ENCODE measurements at places on chromosomes 2 and 18.

DNA sequence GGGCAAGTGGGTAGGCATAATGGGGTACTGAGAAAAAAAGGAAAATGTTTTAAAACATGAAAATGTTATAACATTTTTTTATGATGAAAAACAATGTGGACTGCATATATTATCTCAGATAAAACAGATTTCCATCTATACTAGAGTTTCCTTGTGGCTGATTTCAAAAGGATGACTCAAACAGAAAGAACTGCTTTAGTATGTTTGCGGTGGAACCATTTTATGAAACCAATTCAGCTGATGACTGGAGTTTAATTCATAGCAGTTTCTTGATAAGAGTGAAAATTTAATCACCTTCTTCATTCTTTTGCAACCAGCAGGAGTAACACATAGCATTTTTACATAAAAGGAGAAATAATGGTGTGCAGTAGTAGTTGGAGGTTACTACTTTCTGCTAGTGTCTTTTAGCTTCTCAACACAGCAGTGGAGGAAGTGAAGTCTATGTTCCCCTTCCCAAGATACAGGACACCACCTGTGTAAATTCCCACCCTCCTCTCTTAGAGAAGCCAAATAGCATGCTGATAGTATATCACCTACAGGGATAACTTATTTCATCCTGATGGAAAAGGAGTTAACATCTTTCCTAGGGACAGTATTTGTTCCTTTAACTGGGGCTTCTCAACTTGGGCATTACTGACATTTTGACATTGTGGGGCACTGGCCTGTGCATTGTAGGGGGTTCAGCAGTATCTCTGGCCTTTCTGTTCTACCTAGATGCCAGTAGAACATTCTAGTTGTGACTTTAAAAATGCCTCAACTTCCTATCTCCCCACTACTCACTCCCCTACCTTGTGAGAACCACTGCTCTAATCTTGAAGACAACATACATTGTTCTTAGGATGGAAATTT, 29.9 kb downstream of the PELI1 start:
- DNase-seq = no peak

GRCh38 chr18:55322178-55322735, 265.7 kb downstream of the TCF4 start:
- DNase-seq = no peak

DNA sequence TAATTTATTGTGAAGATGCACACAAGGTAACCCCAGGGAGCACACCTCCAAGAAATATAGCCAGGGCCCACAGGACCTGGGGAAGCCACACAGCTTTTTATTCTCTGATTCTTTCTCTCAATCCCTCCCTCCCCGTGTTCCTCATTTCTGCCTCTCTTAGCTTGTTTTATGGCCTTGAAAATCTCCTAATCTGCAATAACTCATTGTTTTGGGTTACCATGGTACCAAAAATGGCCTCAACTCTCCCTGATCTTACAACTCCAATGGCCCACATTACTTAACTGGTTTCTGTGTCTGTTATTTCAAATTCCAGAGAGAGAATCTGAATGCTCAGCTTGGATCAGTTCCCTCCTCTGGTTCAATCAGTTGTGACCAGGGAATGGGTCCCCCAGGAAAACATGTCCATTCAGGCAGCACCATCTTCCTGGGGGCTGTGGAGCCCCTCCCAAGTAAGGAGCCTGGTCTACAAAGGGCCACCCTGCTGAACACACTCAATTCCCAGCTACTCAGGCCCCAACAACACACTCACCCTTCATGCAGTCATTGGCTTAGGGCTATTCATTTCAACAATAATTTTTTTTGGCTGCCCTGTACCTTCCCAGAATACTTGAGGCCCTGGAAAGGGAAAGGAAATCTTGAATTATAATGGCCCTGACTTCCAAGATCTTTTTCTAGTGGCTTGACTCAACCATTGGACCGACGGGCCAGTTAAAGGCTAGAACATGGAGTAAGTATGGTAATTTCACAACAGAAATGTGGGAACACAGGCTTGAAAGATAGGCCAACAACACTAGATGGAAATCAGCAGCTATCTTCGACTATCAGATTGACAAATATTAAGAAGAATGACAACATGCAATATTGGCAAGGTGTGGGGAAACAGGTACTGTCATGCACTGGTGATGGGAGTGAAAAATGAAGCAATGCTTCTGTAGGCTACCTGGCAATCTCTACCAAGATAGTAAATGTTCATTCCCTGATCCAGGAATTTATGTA, 41.6 kb upstream of the ST3GAL5 start:
- DNase-seq = no peak

DNA sequence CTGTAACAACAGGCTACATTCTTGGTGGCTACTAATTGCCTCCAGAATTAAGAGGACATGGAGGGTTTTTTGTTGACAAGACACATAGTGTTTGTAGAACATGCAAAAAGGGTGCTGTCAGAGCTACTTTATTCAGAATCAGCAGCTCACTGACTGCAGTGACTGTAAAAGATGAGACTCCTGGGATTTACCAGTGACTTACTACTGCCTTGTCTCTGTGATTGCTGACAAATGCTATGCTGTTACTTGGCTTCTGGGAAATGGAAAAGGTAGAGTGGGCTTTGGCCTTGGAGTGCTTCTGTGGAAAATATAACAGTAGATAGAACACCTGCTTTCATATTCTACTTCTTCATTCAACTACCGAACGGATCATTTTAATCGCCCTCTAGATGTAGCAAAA, 47.8 kb downstream of the GREB1L start:
- no peak for DNase-seq

DNA sequence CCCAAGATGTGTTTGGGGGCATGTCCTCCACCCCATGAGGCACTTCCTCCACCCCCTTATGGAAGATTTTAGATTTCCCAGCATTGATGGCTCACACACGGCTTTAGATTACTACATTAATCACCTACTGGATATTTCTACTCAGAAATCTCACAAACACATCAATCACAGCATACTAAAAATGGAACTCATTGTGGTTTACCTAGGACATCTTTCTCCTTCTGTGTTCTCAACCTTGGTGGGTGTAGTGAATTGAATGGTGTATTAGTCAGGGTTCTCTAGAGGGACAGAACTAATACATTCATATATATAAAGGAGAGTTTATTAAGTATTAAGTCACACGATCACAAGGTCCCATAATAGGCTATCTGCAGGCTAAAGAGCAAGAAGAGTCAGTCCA, 82.1 kb upstream of the CYRIA start:
- DNase-seq = no peak

GRCh38 chr2:241798081-241798630, 10.8 kb upstream of the NEU4 start:
- no peak for DNase-seq

GRCh38 chr18:32445846-32446245, 24.8 kb downstream of the GAREM1 start:
- no peak for DNase-seq

DNA sequence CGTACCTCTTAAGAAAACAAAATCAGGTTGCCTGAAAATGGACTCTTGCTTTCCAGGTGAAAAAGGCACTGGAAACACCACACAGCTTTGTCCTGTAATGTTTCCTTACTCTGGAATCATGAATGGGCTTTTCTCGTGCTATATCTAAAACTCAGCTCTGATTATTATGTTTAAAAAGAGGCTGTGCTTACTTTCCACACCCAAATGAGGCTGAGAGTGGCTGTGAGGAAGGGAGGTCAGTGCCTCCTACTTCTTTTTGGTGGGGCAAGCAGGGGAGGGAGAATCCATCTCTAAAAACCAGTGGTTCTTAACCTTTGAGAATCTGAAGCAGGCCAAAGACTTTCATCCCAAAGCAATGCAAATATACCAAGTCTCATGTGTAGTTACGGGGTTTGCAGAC, 148.6 kb downstream of the FAM210A start:
- DNase-seq = no peak

GRCh38 chr2:109529532-109530449, 84.0 kb downstream of the SEPTIN10 start:
- DNase-seq = no peak

DNA sequence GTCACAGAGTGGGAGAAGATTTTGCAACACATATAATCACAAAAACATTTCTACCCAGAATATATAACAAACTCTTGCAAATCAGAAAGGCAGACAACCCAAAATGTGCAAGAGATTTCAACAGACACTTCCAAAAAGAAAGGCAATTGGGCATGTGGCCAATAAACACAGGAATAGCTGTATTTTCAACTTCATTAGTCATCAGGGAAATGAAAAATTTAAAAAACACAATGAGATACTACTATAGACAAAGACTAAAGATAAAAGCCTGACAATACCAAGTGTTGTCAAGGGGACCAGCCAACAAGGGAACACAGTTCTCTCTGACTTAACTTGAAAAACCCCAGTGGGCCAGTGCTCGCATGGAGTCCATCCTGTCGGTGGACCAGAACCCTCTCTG, 40.5 kb downstream of the MTHFD2 start:
- no peak for DNase-seq

GRCh38 chr18:76687304-76687962, 134.9 kb upstream of the ZNF236 start:
- DNase-seq = no peak

DNA sequence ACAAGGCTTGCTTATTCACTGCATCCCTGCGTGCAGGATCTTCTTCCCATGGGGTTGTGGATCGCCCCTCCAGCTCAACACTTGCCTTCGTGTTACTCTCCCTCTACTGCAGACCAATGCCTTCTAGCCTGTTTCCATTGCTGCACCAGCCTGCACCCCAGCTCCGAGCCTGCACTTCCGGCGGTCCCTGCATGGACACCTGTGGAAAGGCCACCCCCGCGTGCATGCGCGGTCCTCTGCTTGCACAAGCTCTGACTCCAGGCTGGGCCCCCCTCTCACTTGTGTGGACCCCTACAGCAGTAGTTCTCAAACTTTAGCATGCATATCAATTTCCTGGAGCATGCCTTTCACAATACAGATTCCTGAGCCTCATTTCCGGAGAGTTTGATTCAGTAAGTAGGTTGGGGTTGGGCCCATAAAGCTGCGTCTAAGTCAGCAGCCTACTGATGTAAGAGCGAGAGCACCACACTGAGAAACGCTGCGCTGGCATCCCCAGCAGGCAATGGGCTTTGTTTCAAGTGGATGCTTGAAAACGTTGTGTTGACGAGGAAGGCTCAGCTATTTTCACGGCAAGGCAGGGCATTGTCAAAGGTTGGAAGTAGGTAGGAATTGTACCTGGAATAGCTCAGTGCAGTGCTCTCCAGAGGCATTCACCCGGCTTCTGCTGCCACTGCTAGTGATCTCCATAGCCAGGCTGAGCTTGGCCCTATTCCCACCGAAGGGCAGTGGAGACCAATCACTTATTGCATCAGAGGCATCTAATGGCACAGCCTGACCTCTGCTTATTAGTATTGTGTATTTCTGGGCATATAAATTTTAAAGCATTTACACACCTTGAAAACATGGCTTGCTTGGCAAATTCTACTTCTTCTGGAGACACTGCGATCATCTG, 32.6 kb downstream of the CREG2 start:
- DNase-seq = no peak

DNA sequence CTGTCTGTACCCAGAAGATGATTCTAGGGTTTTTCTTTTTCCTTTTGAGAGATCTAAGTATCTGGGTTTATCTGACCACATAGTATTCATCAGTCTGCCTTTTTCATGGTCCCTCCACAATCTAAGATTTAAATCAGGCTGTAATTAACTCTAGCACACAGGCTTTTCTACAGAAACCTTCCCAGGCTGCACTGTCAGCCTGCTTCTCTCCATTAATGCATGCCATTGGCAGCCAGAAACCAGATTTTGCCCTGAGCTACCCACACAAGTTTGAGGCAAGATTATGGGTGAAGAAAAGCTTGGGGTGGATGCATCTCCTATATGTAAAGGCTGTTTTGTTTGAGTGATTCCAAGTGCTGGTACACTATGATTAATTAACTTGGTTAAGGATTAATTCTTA, 45.7 kb upstream of the EML4 start:
- no peak for DNase-seq

- no peak for DNase-seq
These were observed 1157.4 kb downstream of the RPIA start for GRCh38 chr2:89848763-89849368.

DNA sequence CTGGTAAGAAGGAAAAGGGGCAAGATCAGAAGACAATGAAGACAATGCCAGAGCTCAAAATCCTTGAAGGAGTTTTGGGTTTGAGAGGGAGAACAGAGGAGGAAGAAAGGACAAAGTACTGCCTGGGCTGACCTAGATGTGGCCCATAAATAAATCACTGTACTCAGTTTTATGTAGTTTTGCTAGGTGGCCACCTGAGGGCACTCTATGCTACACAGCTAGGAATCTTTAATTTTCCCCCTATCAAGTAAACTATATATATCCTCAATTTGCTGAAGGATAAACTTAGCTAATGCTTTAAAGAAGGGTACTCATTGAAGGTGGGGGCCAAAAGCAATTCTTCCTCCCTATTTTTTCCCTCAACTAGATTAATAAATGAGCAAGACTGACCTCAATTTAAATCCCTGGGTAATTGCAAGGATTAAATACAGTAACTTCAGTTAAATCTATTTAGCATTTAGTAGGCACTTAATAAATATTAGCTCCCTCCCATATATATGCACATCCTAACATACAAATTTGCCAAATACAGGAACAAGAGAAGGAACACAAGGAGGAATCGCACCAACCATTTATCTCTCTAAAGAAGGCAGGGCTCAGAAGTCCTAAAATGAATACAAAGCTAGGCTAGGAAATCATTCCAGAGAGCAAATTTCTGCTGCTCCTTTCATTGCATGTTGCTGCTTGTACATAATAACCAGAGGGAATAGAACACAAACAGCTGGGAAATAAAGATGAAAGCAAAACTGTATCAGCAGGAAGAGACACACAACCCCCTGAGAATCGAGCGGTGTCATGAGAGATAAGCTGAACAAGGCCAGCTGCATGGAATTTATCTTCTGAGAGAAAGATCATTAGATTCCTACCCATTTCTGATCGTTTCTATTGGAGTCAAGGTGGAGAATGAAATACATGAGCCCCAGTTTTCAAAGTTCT, 540.1 kb downstream of the NRXN1 start:
- DNase-seq = peak; percentile 12

- DNase-seq = no peak
These were observed 9.2 kb downstream of the SLC39A10 start for GRCh38 chr2:195666113-195666712.

DNA sequence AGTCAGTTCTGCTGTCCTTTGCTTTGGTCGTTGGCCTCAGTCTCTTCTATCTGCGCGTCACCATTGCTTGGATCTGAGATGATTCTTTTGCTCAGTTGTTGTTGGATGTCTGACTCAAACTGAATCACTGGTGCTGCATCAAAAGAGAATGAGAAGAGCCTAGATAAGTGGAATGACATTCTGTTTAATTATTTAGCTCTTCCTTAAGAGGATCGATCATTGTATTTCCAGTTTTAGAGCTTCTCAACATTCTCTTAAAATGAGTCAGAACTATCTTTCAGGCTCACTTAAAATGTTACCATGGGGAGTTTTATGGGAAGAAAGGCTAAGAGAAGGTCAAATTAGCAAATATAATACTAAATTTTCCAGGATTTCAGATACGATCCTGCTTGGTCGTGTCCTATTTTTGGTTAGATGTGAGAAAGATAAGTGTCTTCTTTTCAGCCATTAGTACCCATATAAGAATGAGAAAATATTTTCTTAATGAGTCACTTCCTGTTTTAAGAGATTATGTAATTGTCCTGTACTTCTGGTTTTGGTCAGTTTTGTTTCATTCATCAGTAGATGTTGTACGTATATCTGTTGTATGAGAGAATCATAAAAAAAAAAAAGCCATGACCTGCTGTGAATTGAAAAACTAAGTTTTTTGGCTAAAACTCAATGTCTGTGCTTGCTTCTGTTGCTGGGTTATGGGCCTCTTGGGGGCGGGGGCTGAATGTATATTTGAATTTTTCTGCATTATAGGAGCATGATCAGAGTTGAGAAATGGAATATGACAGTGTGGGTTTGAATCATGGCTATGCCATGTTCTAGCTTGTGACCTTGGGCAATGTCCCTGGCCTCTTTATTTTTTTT, 31.6 kb upstream of the CASP10 start:
- DNase-seq = peak; percentile 86
